Cardiac fibroblast (primary cell): ENCODE measurements at places on chromosomes 7 and 10.

DNA sequence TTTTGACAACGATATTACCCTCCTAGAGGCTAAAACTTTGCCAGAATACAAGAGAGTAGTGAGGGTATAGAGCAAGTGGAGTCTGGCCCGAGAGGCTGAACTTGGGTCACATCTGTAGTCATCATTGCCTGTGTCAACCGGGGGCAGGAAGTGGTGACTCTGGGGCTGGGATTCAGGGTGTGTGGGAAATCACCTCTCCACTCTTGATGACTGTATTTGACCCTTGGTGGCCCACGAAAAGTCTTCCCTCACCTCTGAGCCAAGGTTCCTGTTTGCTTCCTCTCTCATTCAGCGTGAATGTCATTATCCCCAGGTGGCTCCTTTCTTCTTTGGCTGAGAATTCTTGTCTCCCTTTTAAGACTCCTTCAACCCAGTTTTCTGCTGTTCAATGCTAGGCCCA lies 240.4 kb downstream of the ABCA13 start:
- DNase-seq = no peak

- no peak for DNase-seq
Observed at GRCh38 chr10:80760914-80761371, 223.2 kb downstream of the SH2D4B start.

DNA sequence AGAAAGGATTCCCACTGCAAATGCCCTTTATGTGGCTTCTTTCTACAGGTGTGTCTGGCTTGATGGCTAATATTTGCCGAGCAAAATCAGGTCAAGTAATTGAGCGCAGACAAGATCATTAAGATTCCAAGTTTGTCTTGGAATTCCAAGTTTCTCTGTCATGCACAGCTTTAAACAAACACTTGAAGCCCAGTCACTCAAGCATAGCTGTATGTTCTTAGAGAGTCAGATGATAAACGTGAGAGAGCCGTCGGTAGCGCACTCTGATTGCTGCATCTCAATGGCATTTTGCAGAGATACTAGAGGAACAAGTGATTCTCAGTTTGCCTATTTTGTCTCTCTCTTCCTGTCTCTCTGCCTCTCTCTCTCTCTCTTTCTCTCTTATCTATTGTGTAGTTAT lies 658 bp downstream of the DMBT1 start:
- DNase-seq = no peak

- DNase-seq = no peak
Observed at GRCh38 chr10:116186273-116186672, 86.7 kb downstream of the GFRA1 start.

- no peak for DNase-seq
Observed at GRCh38 chr10:19872504-19873271, 56.5 kb downstream of the PLXDC2 start.

DNA sequence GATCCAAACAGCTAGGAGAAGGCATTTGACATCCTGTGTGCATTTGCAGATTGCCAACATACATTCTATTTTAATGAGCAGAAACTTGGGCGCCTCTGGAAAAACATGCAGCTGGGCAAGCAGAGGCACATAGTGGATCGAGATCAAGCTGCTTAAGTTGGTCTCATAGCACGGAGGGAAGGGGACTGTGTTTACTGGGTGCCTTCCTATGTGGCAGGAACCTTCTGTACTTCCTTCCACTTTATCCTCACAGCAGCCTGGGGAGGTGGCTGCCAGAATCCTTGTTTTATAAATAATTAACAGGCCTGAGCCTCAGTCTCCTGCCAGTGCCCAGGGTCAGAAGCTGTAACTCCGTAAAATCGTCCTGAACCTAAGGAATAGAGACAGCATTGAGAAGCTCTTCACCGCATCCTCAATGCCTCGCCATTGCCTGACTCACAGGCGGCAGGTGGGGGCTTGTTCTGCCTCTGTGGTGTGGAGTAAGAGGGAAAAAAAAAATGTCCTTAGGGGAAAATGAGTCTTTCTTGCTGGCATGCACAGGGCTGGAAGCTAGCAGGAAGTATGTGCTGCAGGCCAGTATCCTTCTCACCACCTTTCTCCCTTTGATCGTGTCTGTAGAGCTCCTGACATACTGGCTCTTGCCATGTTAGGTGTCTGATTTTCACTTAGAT lies 6.2 kb downstream of the VWA2 start:
- no peak for DNase-seq
